ENCODE measurements at places on chromosomes 6 and 20.
A peak's percentile ranks its signal among the peaks of the same experiment; 100 is the strongest.

DNA sequence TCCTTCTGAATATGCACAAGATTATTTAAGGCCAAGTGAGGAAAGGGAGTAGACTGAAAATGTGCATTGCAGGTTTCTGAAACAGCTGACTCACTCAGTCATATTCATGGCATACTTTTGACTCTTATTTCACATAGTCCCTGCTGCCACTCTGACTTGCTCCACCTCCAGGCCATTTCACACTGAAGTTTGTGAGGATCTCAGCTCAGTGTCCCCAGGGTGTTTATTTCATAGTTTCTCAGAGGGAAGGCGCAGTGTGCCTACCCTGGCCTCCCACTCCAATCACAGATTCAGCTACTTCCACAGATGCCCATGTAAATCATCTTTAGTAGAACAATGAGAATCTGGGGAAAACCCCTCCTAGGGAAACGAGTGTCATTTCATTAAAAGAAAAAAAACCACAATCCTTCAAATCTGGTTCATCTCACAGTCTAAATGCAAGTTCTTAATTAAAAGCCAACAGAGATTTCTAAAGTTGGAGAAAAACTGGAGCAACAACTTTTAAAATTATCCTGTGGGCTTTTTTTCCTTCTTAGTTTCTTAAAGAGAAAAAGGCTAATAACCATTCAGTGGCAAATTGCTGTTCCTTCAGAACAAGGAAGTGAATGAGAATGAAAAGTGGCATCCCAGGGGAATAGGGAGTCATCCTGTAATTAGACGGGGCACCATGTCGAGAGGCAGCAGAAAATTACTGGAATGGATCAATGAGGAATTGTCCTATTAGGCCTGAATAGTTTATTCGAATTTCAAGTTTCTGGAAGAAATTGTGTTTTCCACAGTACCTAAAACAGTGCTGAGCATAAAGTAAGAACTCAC lies 133.6 kb downstream of the TFAP2B start:
- peak; percentile 8 for DNase-seq

DNA sequence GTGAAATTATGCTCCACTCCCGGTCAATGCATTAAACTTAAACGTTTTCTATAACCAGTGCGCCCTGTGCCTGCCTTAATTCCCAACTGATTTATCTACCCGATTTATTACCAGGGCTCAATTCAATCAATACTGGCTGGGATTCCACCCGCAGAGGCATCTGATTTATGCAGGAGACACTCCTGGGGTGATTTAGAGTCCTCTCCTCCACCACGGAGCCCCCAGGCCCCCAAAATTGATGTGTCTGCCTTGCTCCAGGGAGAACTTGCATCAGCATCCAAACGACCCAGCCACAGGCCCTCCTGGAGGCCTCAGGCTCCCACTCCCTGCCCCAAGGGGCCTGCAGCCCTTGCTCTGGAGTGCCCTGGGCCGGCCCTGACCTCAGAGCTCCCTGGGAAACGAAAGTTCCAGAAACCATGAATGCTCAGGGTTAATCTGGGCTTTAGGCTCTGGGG lies 29.5 kb downstream of the ANKRD60 start:
- no peak for DNase-seq

- DNase-seq = no peak
Measured at GRCh38 chr6:137161949-137162348, 11.5 kb downstream of the IL22RA2 start.

- DNase-seq = peak; percentile 43
Measured at GRCh38 chr6:116445102-116445501, 16.1 kb upstream of the CALHM6 start.

GRCh38 chr20:34720266-34720665 lies 16.1 kb downstream of the TP53INP2 start:
- no peak for DNase-seq

All from choroid plexus epithelial cell (primary cell).